Activated CD8-positive, alpha-beta memory T cell treated with anti-CD3 and anti-CD28 coated beads, Interleukin-2, amount 10 ng/mL, durations not matched to agents 7 days and 5 days (primary cell): ENCODE measurements at places on chromosomes 2 and 18. TPM values are rescaled to one million over a fixed set of nuclear protein-coding genes. Genes with fewer than 3 reads are reported as not detected.

KIF3C gene
- 15.4 TPM for total RNA-seq

- DNase-seq, result no peak
Measured at GRCh38 chr2:114727012-114727411, 284.6 kb downstream of the DPP10 start.

DNA sequence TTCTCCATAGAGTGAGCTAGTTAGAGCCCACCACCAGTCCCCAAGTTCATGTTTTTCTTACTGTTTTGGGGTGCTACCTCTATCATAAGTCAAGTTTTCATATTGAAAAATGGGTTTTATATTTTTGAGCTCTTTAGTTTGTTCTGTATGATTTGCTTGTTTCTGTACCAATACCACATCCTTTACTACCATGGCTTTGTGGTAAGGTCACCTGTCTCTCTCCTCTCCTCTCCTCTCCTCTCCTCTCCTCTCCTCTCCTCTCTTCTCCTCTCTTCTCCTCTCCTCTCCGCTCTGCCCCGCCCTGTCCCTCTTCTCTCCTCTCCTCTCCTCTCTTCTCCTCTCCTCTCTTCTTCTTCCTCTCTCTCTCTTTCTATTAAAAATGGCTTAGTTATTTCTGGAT, 22.1 kb upstream of the LBH start:
- DNase-seq, result no peak

GRCh38 chr2:143522699-143523098, 393.5 kb downstream of the ARHGAP15 start:
- no peak for DNase-seq
